C1 segment of cervical spinal cord (tissue), 14 donors: ENCODE measurements at places on chromosomes 7 and 10.

DNA sequence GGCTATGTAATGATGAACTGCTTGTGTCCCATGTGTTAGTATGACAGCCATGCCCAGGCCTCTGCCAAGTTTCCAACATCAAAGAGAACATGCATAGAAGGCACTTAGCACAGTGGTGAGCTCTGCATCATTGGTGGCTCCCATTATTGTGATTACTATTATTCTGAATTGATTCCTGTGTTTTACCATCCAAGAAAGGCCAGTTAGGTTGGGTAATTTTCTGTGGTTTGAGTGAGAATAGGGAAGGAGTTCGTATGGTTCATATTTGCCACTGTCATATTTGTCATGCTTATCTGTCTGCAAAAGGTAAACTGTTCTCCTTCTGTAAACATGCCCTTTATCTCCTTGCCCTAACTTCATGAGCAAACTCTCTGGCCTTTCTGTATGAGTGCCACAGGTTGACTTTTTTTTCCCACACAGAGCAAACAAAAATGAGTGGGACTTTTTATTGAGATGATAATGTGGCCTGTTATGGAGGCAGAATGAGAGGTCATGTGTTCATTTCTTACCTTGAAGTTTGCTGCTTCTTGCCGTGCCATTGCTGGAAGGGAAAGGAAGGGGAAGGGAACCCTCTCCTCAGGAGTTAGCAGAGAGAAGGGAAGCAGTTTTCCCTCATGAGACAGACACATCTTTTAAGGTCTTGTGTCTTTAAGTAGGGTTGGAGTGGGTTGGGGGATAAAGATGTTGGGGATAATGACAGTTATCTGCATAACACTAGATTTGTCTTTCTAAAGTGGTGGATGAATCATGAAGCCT is 301.9 kb downstream of the LRMDA start:
- DNase-seq: no peak

DNA sequence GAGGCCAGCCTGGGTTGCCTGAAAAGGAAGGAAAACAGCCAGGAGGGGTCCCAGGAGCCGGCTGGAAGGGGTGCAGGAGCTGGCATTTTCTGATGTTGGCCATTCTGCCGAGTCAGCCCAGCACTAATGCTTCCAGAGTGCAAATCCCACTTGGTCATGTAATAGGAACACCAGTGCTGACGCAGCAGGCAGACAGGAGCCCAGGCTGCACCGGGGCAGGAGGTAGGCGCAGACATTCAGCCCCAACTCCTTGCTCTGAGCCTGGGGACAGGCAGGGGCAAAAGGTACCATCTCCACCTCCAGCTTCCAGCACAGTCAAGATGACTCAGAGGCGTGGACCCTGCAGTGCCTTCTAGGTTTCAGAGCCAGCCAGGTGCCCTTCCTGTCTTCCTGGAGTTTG is 10.2 kb upstream of the YWHAG start:
- DNase-seq: no peak

- DNase-seq: no peak
These were observed 23.8 kb upstream of the AHR start for GRCh38 chr7:17274551-17275245.

- DNase-seq: no peak
These were observed 26.5 kb downstream of the BTBD16 start for GRCh38 chr10:122297583-122297982.

GRCh38 chr10:32331606-32332005 is 15.4 kb downstream of the EPC1 start:
- DNase-seq: no peak

GRCh38 chr7:156612930-156613329 is 27.6 kb upstream of the RNF32 start:
- DNase-seq: no peak

- DNase-seq: no peak
These were observed 2.1 kb upstream of the PPIA start for GRCh38 chr7:44794331-44794730.

GRCh38 chr10:47348138-47348651 is at the start of gene RBP3:
TSS of gene RBP3 (plus strand) at chr10:47348363. CDS start at chr10:47348485, 122 bp downstream.
- peak; percentile 82 for DNase-seq

- no peak for DNase-seq
These were observed 901.7 kb downstream of the KCNMA1 start for GRCh38 chr10:76735866-76736265.

GRCh38 chr7:20035279-20035875 is 181.8 kb downstream of the MACC1 start:
- DNase-seq: no peak

DNA sequence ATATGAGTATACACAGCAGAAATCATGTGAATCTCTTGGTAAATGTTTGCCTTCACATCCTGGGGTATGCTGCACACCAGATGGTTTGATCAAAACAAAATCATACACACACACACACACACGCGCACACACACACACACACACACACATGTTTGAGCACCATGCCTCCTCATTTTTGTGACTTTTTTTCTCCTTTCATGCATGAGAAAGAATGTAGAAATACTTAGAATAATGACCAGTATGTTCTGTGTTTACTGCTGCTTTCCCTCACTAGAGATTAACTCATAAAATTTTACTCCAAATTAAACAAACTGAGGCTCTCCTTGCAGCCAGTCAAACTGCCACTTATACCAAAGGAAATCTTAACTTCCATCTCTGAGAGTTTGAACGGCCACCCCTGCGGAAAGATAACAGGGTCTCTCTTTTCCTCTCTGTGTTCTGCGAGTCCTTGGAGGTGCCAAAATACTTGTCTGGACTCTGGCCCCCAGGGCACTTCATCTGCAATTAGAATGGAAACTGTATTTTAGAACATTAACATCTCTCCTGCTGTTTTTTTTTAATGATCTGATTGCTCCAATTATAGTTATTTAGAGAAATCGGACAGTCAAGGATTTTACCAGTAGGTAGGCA is 320.8 kb upstream of the NFE2L3 start:
- DNase-seq: no peak

- DNase-seq: no peak
These were observed 25.7 kb upstream of the PDCD4 start for GRCh38 chr10:110845756-110846620.

DNA sequence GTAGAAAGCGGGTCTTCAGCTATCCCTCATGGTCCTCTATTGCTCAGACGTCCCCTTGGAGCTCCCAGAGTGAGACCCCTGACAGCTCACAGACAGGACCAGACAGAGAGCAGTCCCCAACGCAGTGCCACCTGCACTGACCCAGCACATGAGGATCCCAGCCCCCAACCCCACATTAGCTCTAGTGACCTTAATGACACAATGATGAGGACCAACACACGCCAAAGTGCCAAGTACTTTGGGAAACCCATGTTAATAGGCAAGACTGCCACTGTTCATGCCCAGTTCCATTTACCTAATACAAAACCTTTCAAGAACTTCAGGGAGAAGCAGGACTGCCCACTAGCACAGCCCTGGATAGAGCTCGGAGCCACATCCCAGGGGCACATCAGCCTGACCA is 5.7 kb upstream of the GRB10 start:
- DNase-seq: no peak

DNA sequence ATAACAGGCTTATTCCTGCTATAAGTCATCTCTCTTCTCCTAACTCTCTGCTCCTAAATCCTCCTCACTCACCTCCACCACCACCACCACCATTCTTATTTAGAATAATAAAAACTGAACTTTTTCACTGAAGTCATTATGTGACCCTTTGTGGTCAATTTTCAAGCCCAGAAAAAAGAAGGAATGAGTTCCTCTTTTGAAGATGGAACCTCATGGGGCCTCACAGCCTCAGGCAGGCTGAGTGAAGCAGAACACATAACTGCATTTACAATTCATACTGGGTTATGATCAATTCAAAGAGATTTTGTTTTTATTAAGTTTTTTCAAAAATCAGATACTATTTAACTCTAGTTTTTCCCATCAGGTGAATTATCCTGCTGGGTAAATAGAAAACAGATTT is 29.8 kb downstream of the PNLIPRP3 start:
- DNase-seq: no peak

DNA sequence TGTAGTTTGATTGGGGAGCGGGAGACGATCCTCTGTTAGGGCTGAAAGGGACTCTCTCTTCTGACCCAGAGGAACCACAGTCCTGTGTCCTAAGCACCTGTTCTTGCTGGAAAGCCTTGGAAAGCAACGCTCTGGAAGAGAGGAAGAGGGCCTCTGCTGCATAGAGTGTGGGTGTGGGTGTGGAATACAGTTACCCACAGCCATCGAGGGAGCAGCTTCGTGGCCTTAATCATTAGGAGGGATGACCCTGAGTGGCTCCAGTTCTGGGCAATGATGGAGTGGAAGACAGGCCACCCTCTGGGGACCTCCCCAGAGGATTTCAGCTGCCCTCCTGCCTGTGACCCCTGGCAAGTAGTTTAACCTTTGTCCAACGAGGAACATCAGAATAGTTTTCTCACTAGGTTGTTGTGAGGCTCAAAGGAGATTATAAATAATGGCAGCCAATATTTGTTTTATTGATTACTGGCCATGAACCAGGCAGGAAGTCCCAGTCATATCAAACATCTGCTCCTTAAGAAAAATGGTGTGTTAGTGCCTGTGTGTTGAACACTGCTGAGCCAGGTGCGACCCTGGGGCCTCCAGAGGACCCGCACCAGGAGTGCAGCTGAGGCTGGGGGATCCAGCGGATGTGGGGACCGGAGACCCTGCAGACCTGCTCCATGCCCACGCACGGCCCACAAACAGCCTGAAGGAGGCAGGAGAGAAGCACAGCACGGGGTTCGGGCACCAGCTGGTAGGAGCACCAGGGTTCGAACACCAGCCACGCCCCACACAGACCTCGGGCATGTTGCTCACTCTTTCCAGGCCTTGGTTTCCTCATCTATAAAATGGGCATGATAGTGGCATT is 35.6 kb downstream of the FAM241B start:
- no peak for DNase-seq

DNA sequence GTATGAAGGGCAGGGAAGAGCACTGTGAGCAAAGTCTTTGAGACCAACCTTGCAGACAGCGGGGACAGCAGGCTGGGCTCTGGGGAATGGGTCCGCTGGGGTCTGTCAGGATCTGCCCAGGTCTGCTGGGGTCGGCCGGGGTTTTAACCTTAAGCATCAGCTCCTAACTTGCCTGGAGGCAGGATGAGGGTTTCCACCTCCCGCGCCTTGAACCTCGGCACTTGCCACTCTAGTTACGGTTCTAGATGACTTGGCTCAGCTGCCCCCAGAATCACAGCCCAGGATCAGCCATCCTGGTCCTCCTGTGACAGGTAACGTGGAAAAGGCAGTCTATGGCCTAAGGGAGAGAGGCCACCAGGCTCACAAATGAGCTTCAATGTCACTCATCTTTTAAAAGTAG is 50.4 kb upstream of the CACUL1 start:
- no peak for DNase-seq

DNA sequence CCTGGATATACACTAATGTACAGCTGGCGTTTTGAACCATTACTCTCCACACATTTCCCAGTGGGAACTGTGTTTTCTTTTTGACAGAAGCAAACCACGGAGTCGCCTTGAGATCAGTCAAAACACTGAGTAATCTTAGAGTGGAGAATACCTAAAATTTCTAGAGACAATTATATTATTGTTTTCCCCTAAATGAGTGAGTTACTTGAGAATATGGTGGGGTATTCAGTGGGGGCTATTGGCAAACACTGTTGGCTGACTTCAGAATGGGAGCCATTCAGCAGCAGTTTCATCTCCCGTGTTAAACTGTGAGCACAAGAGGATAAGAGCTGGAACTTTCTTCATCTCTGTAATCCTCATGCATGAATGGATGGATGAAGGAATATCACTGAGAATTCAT is 6.2 kb downstream of the IL2RA start:
- DNase-seq: no peak

DNA sequence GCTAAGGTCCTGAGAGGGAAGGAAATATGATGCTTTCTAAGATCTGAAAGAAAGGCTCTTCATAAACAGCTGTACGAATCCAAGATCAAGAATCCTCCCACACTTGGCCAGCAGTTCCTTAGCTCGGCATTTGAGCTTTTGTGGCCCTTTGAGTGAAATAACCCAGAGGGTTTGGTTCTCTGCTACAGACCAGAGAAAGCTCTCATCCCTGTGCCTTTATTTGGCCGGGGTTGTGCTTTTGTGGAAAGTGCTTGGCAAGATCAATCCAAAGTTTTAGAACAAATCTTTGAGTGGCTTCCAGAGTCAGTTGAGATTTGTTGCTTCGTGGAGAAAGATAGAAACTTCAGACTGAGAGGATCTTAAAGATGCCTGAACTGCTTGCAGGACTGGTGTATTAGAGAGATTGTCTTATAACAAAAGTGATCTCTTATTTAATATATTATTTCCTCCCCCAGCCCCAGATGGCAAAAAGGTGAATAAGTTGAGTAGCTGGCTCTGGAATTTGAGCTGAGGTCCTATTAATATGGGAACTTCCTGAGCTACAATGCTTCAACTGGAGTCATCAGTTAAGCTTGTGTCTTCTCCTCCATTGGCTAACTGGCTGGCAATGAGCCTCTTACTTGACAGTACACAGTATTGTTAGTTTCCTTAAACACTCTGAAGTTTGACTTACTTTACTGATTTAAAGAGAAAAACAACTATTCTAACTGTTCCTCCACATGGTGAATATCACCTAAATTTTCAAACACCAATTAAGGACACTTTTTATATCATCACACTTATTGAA is 687.3 kb downstream of the MAGI2 start:
- DNase-seq: no peak

DNA sequence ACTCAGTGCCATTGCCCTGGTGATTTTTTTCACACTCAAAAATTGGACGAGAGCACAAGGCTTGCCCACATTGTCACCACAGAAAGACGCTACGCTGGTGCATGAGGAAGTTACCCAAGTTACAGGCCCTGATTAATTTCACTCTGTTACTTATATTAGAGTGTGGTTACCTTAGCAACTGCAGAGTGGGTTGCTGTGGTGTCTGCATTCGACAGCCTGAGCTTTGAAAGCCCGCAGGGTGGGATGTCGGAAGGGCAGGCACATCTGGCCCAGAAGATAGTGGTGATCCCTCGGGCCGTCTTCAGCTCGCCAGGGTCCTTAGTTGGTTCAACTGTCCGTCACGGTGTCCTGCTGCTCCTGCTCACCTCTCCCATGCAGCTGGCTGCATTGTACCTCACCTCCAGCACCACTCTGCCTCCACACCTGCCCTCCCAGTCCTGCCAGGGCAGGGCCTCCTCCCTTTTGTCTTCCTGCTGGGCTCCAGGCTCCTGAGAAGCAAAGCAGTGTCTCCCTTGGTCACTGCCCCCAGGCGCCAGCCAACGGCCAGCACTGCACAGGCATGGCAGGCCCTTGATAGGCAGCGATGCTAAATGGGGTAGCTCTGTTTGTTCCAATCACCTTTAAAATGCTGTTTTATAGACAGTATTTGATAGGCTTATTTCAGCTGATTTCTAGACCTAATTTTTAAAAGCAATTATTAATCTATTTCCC is 167.2 kb downstream of the EBF3 start:
- no peak for DNase-seq

- no peak for DNase-seq
These were observed 59.6 kb upstream of the PPP2R2D start for GRCh38 chr10:131841131-131841660.

GRCh38 chr7:141698247-141699015 is 3.5 kb downstream of the DENND11 start:
- DNase-seq: peak; percentile 34
